ENCODE measurements at places on chromosomes 2 and 18. TPM values are rescaled to one million over a fixed set of nuclear protein-coding genes. Genes with fewer than 3 reads are reported as not detected.

Gene VAMP5
- total RNA-seq = 0.31 TPM

Gene NAGK
- total RNA-seq = 79.7 TPM

Gene CMPK2
- 1.3 TPM for total RNA-seq

Gene HOXD3
- 0.32 TPM for total RNA-seq

Gene CBLN2
- not detected for total RNA-seq

Gene WNT10A
- 0.19 TPM for total RNA-seq

Gene NUP35
- 35.9 TPM for total RNA-seq

Gene M1AP
- total RNA-seq = not detected

Gene RAB27B
- total RNA-seq = 11.7 TPM

Gene PAX8
- total RNA-seq = 1.5 TPM

Gene LYPD6
- total RNA-seq = 0.19 TPM

Gene GDF7
- 0.09 TPM for total RNA-seq

Gene POU3F3
- 0.06 TPM for total RNA-seq

Gene FOXD4L1
- total RNA-seq = 0.37 TPM

Gene COL4A4
- total RNA-seq = 3.1 TPM

Gene REEP1
- 0.68 TPM for total RNA-seq

Gene ZDBF2
- total RNA-seq = 0.92 TPM

Gene GPR75
- total RNA-seq = 2.0 TPM

Gene SATB2
- 3.4 TPM for total RNA-seq

Gene C2orf76
- total RNA-seq = 10.8 TPM

Gene CCDC74B
- total RNA-seq = 5.7 TPM

Gene SYT4
- not detected for total RNA-seq
